ENCODE measurements at places on chromosomes 1 and 21.

DNA sequence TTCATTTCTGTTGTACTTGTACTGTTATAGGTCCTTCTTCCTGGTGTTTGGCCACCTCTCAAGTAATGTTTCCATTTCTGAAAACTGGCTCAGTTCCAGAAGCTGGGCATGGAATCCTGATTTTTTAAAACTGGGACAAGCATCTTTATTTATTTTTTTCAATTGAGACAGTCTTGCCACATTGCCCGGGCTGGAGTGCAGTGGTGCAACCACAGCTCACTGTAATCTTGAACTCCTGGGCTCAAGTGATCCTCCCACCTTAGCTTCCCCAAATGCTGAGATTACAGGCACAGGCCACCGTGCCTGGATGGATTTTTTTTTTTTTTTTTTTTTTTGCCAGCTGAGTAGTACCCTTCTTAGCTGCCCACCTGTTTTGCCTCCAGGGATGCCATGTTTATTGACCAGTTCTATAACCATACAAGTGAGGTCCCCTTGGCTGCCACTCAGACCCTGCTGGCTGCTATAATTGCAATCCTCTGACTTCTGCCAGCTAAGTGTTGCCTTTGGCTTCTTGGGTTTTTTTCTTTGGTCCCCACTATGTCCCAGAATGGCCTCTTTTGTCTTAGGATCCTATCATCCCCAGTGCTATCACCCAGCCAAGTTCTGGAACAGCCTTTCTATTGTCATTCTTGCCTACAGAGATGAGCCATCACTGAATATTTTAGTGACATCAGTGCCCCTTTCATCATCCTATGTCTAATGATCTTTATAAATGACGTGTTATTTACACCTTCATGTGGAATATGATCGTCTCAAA is 3.9 kb upstream of the DIP2A start:
- no peak for DNase-seq

GRCh38 chr1:169129109-169129784 is 22.8 kb downstream of the ATP1B1 start:
- no peak for DNase-seq

- no peak for DNase-seq
Measured at GRCh38 chr1:211619033-211619996, 40.4 kb upstream of the SLC30A1 start.

- DNase-seq, result no peak
Measured at GRCh38 chr1:31901838-31902509, 36.2 kb downstream of the PTP4A2 start.

- no peak for DNase-seq
Measured at GRCh38 chr21:35358008-35358407, 308.9 kb upstream of the RUNX1 start.

- DNase-seq, result no peak
Measured at GRCh38 chr1:62240651-62241370, 46.2 kb downstream of the L1TD1 start.

- DNase-seq, result no peak
Measured at GRCh38 chr1:247962911-247963588, 2.0 kb upstream of the OR2AK2 start.

- no peak for DNase-seq
Measured at GRCh38 chr1:89527256-89527655, 2.6 kb downstream of the LRRC8B start.

DNA sequence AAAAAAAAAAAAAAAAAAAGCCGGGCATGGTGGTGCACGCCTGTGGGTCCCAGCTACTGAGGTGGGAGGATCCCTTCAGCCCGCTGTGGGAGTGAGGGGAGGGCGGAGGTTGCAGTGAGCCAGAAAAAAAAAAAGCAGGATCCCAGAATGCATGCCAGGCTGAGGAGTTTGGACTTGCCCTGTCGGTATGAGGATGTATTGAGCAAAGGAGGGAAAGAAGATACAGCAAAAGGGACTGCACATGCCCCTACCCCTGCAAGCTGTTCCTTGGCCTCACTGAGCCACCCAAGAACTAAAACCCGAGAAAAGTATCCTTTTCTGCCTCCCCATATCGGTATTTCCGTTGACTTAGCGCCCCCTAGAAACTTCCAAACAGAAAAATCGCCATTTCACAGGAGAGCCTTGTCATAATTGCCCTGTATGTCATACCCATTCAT is 1.3 kb upstream of the GPATCH4 start:
- DNase-seq, result no peak

- DNase-seq, result no peak
Measured at GRCh38 chr1:177092001-177092400, 72.5 kb downstream of the ASTN1 start.

- no peak for DNase-seq
Measured at GRCh38 chr1:24850328-24850920, 79.7 kb downstream of the RUNX3 start.

DNA sequence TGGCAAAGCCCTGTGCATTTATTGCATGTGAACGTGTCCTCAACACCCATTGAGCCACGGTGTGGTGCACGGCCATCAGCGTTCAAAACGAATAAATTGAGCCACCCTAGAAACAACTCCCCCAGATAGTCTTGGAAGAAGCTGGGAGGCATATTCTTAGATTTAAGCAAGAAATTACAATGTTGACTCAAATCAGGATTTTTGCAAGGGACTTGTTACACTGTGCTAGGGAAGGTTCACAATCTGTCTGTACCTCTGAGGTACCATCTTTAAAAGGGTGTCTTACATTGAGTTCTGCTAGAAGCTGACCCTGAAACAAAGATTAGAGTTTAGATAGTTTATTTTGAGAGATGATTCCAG is 16.2 kb downstream of the CD247 start:
- DNase-seq, result no peak

DNA sequence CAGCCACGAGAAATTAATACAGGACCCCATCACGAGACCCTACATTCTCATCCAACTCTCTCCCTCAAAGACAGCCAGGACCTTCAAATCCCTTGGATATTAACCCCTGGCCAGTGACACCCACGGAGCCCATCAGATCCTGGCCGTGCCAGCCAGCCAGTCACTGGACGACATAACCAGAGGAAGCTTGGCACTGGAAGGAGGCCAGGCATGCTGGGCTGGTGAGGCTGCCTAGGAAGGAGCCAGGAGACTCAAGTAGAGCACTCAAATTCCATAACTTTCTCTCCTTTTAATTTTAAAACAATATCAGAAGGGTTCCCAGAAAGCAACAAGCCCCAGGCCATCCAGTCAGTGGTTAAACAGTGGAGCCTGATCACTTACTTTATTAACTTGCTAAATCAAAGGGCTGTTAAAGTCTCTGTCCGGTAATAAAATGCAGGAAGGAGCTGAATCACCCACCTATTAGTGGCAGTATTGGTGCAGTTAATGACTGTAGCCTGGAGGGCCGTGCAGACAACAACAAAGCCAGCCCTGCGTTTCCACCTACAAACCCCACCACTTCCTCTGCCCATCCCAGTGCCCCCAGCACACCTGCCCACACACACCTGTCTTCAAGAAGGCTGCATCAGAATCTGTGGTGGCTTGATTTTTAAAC is 78.0 kb downstream of the HIVEP3 start:
- DNase-seq, result no peak

DNA sequence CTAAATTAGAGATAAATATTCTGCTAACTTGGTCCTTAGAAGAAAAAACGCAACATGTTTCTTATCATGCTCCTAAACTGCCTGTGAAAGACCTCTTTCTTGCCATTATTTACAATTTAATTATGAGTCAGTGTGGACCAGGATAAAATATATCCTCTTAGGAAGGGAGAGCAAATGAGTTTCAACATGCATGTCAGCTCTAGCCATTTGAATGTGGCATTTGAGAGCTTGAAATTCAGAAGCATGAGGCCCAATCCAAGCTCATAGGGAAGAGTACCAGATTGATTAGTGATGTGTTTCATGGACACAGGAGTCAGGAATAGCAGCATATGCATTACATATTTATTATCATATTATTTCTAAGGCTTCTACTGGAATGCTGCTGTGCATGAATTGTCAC is 39.3 kb downstream of the TBX15 start:
- no peak for DNase-seq

Measured in stimulated activated CD4-positive, alpha-beta T cell treated with anti-CD3 and anti-CD28 coated beads, Interleukin-1b, Interleukin-23, amount 100 ng/mL, for 4 hours (primary cell).